ENCODE measurements at places on chromosomes 2 and 18. TPM values are rescaled to one million over a fixed set of nuclear protein-coding genes. Genes with fewer than 3 reads are reported as not detected.

The UGT1A4 gene
- 2.3 TPM for total RNA-seq

The ZNF514 gene
- 9.1 TPM for total RNA-seq

The ANKRD62 gene
- 0.16 TPM for total RNA-seq

The LIMS3 gene
- total RNA-seq: 6.8 TPM

The SYT4 gene
- total RNA-seq: not detected

The CNGA3 gene
- total RNA-seq: not detected

DNA sequence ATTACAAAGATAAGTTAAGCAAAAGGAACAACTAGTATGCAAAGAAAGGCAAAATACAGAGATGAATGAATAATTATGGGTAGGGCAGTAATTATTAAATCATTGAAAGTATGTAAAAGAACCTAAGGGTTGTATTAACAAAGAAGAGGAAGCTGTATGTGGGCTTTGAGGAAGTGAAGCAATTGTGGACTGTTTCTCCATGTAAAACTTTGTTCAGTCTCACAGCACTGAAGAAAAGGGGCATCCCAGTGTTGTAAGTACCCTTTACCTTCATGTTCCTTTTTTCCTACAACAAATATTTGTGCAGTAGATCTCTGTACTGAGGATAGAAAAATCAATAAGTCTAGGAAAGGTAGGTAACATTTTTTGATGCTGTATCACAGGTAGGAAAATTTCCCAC is 388.7 kb upstream of the NRP2 start:
- DNase-seq: no peak

- no peak for DNase-seq
Observed at GRCh38 chr2:166167449-166167848, 39.6 kb upstream of the SCN1A start.

DNA sequence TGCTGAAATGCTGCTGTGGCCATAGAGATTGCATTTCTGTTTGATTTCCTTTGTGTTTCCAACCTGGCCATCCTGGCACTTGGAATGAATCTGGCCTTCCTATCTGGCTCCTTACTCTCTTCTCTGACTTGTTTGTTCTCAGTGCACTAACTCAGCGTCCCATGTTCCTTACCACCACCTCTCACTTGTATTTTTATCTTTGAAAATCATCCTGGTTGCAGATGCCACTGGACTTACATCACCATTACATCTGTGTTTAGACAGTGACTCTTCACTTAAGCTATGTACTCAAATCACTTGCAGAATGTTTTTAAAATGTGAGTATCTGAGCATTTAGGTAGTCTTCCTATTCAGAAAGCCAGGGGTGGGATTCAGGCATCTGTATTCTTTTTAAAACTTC is 239.5 kb downstream of the WDR7 start:
- no peak for DNase-seq

DNA sequence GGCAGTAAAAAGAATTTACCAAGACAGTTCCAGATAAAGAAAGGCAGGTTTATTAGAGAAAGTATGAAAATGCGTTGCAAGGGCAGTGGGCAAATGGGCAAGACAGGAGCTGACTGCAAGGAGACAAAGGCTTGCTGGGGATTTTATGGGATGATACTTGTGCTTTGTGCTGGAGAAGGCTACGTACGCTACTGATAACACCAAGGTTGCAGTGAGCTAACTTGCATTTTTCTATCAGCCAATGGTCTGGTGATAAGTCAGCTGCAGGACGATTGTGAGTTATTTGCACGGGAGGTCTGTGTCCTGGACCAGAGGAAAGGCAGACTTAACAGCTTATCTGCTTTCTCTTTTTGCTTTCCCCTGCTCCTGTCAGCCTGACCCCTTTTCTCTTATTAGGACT is 116.5 kb downstream of the PMS1 start:
- DNase-seq: no peak

DNA sequence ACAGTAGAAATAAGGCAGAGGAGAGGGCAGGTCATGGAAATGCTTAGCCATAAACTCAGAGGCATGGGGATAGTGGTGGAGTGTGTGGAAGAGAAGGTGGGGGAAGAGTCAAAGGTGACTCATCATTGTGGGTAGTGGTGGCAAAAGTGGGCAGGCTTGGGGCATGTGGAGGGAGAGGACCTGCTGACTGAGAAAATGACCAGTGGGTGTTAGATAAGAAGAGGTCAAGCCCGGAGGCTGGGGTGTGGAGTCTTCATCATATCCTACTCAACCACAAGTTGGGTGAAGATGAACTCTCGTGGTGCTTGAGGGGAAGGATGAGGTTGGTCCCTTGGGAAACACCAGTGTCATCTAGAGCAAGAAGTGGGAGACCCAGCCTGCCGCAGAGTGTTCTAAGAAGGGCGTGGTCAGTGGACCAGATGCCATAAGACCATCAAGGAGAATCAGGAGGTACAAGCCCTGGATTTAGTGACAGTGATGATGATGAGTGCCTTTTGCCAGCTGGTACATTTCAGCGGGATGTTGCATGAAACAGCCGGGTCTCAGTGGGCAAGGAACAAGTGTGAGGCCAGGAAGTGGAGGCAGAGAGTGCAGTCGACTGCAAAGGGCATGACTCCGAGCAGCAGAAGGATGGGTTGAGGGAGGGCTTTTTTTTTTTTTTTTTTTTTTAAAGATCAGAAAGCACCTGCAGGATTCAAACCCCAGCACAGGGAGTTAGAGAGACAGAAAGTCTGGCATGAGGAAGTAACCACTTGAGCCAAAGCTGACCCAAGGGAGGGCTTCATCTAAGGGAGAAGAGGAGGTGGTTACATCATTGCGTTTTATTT is 122.6 kb upstream of the SPRED2 start:
- no peak for DNase-seq
